ENCODE measurements at places on chromosomes 12 and 14.

DNA sequence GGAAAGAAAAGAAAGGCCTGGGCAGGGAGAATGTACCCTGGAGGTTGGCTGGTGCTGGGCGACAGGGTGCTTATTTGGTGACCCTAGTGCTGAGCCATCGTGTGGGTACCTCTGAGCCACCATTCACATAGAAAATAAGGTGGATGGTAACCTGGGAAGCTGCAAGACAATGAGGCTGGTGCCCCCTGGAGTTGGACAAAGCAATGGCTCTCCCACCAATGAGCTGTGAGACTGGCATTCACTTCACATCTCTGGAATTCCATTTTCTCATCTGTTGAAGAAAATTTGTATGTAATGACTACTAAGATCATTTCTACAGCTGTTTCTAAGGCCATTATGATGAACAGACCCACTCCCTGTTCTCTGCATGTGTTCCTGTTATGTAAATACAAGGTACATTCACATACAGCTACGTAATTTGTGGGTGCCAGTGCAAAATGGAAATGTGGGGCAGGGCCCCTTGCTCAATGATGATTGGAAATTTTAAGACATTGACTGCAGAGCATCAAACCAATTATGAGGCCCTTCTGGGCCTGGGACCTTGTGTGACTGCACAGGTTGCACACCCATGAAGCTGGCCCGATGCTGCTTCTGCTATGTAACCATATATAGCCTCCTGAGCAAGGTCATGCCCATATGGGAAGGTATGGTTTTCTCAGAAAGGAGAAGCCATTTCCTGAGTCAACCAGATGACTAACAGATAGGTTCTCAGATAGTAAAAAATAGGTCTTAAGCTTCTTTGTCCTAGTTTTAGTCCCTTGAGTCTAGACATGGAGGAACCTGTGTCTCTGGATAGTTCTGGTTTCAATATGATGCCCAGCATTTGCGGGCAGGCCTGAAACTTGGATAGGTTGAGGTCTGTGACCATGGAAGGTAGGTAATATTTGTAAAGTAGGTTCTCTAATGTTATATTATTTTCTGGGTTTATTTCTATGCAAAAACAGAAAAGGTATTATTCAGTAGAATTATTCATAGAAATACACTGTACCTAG is 63.4 kb upstream of the IGF1 start:
- no peak for DNase-seq

GRCh38 chr14:77197988-77198387 is 16.4 kb downstream of the TMEM63C start:
- DNase-seq, result no peak

DNA sequence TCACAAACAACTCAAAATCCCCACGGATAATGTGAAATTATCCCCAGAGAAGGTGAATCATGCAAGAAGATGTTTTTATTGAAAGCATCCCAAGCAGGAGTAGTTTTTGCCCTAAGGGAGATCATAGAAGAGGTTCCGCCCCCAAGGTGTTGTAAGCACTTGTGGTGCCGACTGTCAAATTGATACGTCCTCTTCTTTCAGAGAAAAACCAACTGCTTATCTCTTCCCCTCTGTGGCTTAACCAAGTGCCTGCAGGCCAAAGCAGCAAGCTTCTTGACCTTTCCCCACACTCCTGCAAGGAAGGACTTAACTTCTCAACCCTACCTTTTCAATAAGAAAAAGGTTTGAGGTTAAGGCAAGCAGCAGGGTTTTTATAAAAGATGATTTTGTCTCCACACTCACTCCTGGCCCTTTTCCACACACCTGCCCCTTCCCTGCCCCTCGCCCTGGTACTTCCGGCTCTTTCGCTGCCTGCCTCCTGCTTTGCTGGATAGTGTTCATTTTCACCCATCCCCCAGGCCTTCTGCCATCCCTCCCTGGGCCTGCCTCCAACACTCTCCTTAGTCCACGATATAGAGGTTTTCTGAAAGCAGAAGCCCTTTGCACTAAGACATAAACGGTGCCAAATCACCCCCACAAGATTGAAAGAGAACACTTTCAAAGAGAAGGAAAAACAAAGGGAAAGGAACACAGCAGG is 114.5 kb downstream of the EGLN3 start:
- no peak for DNase-seq

GRCh38 chr12:91983935-91984334 is 161.7 kb downstream of the BTG1 start:
- DNase-seq, result no peak

GRCh38 chr14:26729851-26730250 is 132.0 kb upstream of the NOVA1 start:
- no peak for DNase-seq

DNA sequence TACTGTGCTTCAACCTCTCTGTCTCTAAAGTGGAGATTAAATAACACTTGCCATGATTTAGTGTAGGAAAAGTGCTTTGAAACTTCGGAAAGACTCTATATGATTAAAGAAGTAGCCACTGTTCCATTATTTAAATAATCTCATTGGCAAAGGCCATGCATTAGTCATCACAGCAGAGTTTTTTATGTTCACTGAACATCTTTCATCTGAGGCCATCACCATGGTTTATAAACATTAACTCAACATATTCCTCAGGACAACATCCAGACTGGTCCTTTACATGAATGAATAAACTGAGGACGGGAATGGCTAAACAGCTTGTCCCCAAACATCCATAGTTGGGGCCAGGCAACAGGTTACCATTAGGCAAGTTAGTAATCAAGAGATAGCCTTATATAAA is 124.6 kb upstream of the FRMD6 start:
- no peak for DNase-seq

GRCh38 chr12:89023936-89024335 is 328.4 kb downstream of the DUSP6 start:
- no peak for DNase-seq

- DNase-seq, result no peak
Observed at GRCh38 chr14:50475460-50475859, 56.9 kb downstream of the MAP4K5 start.

DNA sequence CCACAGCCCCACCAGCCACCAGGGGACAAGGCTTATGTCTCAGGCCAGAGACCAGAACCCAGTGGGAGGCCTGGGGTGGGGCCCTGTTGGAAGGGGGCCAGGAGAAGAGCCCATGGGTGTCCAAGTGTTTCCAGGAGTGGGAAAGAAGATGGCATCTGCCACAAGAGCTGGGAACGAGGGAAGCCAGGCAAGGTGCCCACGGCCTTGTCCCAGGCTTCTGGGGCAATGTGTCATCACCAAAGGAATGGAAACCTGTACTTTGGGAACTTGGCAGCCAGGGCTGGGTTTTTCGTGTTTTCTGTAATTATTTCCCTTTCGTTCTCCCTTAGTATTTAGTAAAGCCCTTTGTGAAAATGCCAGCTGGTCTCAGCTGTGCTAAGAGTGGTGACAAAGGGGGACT is 5.3 kb upstream of the PGF start:
- DNase-seq, result no peak

- no peak for DNase-seq
Observed at GRCh38 chr12:128458301-128458974, 191.5 kb downstream of the TMEM132C start.

DNA sequence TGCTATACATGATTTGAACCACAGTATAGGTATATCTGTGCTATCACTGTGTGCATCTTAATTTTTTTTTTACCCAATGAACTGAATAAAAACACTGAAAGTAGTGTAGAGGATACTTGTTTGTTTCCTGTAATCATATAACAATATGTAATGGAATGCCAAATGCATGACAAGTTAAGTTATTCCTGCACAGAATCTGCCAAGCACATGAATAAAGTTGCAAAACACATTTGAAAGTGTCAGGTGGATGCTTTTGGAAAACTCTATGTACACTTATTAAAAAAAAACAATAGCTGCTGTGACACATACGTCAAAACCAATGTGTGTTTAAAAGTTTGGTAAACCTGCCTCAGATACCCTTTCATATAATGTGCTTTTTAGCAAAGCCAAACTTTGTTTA is 1638.1 kb upstream of the SEL1L start:
- no peak for DNase-seq

- DNase-seq, result peak; percentile 41
Observed at GRCh38 chr12:10497602-10498001, 8.1 kb upstream of the EIF2S3B start.

GRCh38 chr12:26953447-26953846 is 15.2 kb downstream of the FGFR1OP2 start:
- DNase-seq, result no peak

GRCh38 chr14:88437658-88438057 is 52.2 kb downstream of the SPATA7 start:
- no peak for DNase-seq

GRCh38 chr14:99203801-99204200 is 68.2 kb downstream of the BCL11B start:
- no peak for DNase-seq

DNA sequence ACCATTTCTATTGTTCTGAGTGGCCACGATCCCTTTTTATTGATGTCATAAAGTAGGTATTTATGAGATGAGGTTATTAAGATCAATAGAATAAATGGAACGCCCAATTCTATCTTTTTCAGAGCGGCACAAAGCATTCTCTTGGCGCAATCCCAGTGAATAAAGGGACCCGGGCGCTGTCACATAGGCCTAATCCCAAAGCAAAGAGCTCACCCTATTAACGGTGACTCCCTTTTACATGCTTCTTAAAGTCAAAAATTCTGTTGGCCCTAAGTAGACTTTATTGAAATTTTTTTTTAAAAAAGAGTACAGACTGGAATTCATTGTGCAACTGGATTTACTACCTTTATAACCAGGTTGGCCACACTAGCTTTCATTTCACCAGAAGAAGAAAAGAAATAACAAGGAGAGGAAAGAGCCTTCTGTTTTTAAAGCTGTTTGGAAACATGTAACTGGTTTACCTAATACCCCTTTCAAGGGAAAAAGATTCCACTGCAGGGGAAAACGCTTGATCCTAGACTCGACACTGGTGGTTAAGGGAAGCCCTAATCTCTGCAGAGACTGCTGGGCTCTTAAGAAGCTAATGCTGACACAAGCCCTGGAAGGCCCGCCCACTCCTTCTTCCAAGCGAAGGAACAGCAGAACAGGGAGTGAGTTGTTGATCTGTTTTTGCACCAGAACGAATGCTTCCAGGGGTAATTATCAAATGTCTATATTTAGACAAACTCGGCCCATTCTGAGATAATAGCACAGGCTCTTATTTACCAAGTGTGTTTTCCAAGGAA is 381.2 kb downstream of the BCL11B start:
- DNase-seq, result no peak

GRCh38 chr14:104435147-104436046 is 144.2 kb upstream of the C14orf180 start:
- DNase-seq, result no peak

DNA sequence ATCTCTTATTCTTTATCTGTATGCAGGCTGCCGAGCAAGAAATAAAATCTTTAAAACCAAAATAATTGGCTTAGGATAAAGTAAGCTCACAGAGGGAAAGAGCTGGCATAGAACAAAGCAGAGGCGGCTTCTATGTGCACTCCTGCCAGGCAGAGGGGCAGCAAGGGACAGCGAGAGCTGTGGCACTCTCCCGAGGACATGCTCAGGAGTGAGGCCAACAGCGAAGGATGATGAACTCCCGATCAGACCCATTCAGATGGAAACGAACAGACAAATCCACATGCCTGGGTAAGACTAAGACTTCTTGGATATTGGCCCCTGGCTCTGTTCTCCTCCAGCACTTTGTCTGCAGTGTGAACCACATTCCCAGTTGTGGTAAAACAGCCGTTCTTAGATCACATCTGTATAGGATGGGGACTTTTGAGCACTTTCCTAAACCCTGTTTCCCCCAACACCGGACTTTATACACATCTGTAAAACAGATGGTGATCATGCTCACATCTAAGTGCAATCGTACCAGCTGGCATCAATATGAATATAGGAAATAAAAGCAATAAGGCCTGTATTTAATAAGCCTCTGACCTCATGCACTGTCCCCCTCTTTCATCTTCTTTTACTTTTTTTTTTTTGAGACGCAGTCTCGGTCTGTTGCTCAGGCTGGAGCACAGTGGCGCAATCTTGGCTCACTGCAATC is 134.1 kb downstream of the PPM1H start:
- DNase-seq, result no peak

GRCh38 chr12:113720629-113721028 is 245.5 kb downstream of the RBM19 start:
- DNase-seq, result no peak

DNA sequence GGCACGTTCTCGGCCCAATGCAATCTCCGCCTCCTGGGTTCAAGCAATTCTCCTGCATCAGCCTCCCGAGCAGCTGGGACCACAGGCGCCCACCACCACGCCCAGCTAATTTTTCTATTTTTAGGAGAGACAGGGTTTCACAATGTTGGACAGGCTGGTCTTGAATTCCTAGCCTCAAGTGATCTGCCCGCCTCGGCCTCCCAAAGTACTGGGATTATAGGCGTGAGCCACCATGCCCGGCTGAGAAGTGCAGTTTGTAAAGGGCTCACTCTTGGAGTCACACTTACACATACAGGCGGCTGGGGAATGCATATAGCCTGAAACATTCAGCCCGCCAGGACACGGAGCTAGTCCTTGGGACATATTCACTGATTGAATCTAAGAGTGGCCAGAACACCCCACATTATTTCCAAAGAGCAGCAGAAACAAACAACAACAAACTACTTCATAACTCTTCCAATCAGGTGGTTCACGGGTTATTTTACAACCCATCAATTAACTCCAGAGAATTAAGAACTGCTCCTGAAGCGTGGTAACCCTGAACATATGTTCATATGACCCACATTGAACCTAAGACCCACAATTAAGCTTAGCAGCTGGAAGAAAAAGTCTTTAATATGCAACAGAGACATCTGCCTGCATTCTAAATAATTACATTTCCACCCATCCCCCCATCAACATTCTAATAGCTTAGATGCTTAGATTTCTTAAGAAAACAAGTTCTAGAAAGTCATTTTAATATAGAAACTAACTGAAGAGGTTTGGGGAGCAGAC is 49.2 kb downstream of the SSH1 start:
- DNase-seq, result no peak

GRCh38 chr14:53719536-53719935 is 237.1 kb downstream of the BMP4 start:
- no peak for DNase-seq

DNA sequence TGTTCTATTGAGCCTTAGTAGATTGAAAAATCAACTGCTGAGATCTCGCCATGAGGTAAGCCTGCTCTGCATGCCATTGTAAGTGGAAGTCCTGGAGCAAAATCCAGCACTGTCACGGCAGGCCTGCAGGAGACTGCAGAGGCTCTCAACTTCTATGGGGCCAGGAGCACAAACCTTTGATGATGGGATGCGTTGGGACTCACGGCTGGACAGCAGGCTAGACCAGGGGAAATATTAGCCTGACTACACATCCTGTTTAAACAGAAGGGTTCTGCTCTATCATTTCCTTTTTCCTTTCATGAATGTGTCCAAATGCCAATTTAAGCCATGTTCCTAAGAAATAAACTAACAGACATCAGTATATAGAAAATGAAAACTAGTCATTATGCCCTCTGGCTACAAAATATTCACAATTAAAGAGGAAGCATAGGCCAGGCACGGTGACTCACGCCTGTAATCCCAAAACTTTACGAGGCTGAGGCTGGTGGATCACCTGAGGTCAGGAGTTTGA is 33.9 kb upstream of the RASSF8 start:
- DNase-seq, result no peak

DNA sequence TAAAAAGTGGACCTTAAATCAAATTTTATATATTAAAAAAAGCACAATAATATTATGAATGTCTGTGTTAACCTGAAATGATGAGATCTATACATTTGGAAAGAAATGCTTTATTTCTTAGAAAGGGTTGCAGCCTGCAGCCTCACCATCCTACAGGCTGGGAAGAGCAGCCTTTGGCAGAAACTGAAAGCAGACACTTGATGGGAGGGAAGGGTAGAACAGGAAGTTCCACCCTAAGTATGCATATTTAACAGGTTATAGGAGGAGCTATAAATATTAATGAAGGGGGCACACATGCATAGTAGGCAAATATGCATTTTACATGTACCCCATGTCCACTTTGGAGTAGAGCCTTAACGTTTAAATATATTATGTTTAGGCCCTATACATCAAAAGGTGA is 498.0 kb downstream of the FLRT2 start:
- no peak for DNase-seq

Data from activated T-cell treated with anti-CD3 and anti-CD28 coated beads, Interleukin-2, amount 50 U/mL, for 1 hour (primary cell).